ENCODE measurements at places on chromosomes 13 and 19. TPM values are rescaled to one million over a fixed set of nuclear protein-coding genes. Genes with fewer than 3 reads are reported as not detected.

DNA sequence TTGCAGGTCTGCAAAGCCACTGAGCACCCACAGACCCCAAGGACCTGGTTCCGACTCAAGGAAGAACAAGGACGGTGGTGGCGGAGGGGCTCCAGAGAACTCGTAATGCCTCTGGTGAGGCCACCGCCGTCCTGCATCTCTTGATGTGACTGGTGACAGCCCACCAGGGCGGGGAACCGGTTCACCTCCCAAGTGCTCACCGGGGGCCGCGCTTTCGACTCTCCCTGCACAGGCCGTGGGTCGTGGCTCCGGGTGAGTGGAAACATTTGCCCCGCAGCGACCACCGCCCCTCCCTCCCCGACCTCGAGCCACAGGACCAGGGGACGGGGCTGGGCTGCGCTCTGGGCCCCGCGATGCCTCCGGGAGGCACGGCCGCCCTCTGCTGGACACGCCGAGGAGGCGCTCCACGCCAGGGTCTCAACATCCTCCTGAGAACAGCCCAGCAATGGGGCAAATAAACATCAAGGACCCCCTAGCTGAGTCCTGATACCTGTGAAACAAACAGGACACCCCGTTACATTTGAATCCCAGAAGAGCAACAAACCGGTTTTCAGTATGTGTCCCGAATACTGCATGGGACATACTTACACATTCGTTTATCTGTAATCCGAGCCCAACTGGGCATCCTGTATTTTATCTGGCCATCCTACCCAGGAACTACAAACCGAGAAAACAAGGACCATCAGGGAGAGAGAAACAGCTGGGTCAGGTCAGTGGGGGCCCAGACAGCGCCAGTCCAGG lies 3.9 kb upstream of the PLPP2 start:
- DNase-seq = peak; percentile 98

- DNase-seq = no peak
Observed at GRCh38 chr13:35392768-35393167, 83.7 kb downstream of the MAB21L1 start.

- no peak for DNase-seq
Observed at GRCh38 chr13:51451134-51451466, 1.7 kb downstream of the INTS6 start.

GRCh38 chr13:37621811-37622361 lies 23.3 kb upstream of the POSTN start:
- no peak for DNase-seq

DNA sequence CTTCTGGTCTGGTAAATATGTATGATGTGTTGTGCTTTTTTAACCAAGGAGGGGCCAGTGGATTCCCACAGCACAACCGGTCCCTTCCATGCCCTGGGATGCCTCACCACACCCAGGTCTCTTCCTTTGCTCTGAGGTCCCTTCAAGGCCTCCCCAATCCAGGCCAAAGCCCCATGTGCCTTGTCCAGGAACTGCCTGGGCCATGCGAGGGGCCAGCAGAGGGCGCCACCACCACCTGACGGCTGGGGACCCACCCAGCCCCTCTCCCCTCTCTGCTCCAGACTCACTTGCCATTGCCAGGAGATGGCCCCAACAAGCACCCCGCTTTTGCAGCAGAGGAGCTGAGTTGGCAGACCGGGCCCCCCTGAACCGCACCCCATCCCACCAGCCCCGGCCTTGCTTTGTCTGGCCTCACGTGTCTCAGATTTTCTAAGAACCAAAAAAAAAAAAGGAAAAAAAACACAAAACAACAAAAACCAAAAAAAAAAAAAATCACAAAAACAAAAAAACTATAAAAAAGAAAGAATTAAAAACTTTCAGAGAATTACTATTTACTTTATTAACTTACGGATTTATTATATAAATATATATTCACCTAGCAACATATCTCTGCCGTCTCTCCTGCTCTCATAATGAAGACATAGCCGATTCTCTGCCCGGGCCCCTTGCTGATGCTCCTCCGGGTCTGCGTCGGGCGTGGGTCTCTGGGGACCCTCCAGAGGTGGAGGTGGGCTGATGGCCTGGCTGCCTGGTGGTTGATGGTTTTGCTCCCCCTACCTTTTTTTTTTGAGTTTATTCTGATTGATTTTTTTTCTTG lies 14.4 kb downstream of the CAPN12 start:
- peak; percentile 95 for DNase-seq

The ZNF667 gene
- total RNA-seq = 7.7 TPM

DNA sequence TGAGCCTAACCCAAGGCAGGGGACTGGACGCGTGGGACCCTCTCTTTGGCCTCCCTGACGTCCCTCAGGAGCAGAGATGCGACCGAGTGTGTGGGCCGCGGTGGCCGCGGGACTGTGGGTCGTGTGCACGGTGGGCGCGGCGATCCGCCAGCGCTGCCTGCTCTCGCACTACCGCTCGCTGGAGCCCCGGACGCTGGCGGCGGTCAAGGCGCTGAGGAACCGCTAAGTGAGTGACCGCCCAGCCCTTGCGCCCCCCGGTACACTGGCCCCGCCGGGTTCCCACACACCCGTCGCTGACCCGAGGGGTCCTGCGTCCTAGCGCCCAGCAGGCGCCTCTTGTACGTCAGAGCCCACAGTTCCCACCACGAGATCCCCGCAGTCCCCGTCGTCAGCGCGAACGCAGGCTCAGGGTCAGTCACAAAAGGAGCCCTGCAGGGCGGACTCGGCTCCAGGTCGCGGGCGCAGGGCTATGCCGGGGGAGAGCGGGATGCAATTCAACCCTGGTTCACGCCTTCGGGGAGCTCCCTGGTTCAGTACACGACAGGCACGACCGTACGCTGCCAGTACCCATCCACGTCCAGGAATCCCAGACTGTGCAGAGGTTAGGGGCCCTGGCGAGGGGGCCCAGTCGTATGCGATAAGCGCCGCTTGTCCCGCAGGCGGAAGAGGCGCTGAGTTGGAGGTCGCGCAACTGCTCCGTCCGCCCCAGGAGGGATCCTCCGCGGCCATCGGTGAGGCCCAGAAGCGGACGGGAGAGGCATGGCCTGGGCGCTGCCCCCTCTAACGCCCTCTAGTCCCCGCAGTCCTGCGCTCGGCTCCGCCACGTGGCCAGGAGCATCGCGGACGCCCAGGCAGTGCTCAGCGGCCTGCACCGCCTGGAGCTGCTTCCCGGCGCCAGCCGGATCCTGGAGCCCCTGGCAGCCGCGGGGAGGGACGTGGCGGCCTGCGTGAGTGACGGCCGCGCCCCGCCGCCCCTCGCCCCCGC lies 3.6 kb upstream of the IFNL2 start:
- peak; percentile 54 for DNase-seq

The PCDH17 gene
- under 0.01 TPM for total RNA-seq

- peak; percentile 97 for DNase-seq
Observed at GRCh38 chr13:94595950-94596574, at the start of gene TGDS. Gene TGDS, minus strand, starts transcription at chr13:94596152. Its CDS starts 16 bp downstream, at chr13:94596136.

GRCh38 chr13:92805766-92806165 lies 420.8 kb upstream of the GPC6 start:
- no peak for DNase-seq

The ZIM2 gene
- total RNA-seq = not detected

DNA sequence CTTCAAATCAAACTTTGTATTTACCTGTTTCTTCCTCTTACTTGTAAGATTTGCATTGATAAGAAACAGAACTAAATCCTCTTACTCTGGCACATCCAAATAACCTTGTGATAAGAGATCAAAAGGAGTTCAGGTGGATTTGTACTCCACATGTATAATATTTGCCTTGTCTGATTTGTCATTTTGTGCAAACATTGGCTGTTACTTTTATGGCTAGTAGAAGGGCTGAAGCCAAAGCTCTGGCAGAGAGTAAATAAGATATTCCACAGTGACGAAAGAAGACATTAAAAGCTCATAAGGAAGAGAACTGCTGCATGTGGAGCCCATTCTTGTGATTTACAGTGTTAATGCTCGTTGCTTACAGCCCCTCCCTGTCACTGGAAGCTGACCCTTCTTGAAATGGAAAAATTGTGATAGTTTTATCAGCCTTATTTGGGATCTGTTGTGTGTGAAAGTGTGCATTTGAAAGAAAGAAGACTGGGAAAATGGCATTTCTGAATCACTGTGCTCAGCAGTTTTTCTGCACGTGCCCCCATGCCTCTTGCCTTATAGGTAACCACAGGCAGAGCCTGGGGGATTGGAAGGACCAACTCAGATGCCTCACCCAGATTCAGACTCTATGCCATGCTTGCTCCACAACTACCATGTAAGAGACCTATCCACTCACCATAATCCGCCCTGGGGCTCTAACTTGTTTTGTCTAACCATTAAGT lies 68.2 kb downstream of the OXGR1 start:
- no peak for DNase-seq

GRCh38 chr19:5083547-5083965 lies 114.6 kb downstream of the KDM4B start:
- no peak for DNase-seq

DNA sequence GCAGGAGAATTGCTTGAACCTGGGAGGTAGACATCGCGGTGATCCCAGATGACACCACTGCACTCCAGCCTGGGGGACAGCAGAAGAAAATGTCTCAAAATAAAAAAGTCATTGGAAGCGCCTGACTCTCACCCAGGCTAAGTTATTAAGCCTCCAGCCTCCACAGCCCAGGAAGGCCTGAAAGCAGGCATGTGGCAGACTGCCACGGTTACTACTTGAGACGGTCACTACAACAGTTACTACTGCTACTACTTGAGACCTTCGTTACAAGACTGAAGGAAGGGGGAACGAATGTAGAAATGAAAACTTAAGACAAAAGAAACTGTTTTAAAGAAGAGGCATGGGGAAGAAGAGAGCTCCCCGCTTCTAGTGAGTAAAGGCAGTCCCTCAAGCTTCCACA lies 9.6 kb downstream of the PRR22 start:
- peak; percentile 4 for DNase-seq

GRCh38 chr13:21338639-21339278 lies 120.3 kb downstream of the ZDHHC20 start:
- no peak for DNase-seq

GRCh38 chr19:47786566-47786965 lies 8.1 kb downstream of the SELENOW start:
- DNase-seq = no peak

- DNase-seq = no peak
Observed at GRCh38 chr13:33919120-33919519, 101.2 kb downstream of the RFC3 start.

GRCh38 chr13:98672947-98673613 lies 79.4 kb downstream of the SLC15A1 start:
- DNase-seq = peak; percentile 89

DNA sequence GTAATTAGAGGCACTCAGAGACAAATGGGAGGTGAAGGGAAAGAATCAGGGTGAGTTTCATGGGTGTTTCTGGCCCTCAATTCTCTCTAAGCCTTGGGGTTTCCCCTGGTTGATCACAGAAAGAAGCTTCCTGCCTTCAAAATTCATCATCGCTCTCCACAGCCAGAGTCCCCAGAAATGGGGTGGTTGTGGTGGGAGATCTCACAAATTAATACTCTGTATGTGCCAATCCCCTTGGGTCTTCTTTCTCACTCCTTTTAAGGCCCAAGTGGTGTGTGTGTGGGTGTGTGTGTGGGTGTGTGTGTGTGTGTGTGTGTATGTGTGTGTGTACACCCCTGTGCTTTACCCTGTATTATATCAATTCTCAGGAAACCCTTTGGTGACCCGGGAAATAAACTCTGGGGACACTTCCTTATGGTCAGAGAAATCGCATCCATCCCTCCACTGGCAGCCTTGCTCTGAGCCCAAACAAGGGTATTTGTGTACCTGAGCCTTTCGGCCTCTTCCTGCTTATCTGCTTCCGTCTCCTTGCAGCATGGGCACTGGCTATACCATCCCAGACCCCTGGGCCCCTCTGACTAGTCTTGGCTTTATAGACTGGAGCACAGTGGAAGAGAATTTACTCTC lies 2.8 kb upstream of the FCGBP start:
- peak; percentile 17 for DNase-seq

The CCL25 gene
- not detected for total RNA-seq

- DNase-seq = no peak
Observed at GRCh38 chr13:33227927-33228647, 57.5 kb downstream of the STARD13 start.

DNA sequence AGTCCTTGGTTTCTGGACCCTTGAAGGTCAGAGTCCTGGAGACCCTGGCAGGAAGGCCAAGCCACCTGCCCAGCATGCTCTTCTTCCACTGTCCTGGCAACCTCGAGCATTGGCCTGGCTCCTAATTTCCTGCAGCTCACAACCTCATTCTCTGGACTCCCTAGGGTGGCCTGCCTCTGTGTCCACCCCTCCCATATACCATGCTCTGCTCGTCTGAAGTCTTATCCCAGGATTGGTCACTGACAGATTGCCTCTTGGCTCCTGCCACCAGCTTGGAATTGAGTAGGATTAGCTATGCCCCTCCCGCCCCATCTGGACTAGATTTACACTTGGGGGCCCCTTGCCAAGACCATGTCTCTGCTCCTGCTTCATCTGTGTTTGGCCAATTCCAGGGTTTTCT lies 17.1 kb upstream of the WASF3 start:
- no peak for DNase-seq

- peak; percentile 69 for DNase-seq
Observed at GRCh38 chr13:113804703-113805430, 45.8 kb downstream of the TMEM255B start.

DNA sequence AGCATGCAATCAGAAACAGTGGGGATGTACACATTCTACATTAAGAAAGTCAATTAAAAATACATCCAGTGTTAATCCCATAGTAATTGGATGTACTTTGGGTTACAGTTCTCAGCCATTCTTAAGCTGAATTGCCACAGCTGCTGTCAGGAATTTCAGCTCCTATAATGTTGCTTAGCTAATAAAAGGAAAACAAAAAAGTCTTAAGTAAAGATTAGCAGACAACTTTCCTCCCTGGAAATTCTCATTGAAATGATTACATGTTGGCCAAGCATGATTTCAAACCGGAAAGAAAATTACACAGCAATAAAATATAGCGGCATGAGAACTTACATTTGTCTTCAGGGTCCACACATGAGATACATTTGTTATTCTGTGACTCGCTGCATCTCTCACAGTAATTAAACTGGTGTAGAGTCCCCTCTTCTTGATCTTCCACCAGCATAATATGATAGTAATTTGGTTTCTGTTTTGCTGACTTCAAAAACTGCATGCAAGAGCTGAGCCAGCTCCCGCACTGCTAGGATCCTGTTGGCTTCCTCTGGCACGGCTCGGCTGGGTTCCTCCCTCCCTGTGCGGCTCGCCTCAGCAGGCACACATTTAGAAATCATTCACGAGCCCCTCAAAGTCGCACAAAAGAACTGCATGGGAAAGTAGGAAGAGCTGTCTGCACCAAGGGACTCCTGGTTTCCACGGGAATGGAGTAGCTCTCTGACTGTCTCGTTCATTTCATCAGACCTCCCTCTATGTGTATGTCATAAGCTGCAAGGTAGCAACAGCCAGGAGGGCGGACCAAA lies at the start of gene HTR2A:
HTR2A (minus strand) TSS at position 713 of the 797 bp plus-strand sequence. CDS start 1,147 bp downstream, outside the sequence.
- peak; percentile 65 for DNase-seq

The AMER2 gene
- not detected for total RNA-seq

GRCh38 chr19:44071824-44072542 lies at the start of gene ZNF284:
Gene ZNF284, plus strand, starts transcription at chr19:44072159. Its CDS starts 4,231 bp downstream, at chr19:44076390.
- peak; percentile 96 for DNase-seq

GRCh38 chr19:13241231-13242104 lies 91.3 kb downstream of the IER2 start:
- DNase-seq = peak; percentile 89

DNA sequence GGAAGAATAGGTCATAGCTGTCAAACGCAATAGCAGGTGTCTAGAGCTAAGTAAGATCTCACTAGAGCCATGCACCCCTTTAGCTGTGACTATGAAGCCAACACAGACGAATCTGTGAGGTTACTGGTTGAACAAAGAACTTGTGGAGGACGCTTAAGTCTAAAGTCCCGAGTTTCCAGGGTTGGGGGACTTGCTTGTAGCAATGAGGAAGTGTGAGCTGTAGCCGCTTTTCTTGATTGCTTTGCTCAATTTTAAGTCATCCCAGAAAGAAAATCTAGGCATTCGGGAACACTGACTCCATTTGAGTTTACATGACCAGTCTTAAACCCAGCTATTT lies 1.6 kb downstream of the GPC5 start:
- DNase-seq = peak; percentile 56

- peak; percentile 74 for DNase-seq
Observed at GRCh38 chr19:6752256-6753177, 13.0 kb downstream of the TRIP10 start.
